ENCODE measurements at places on chromosomes 1 and 21. TPM values are rescaled to one million over a fixed set of nuclear protein-coding genes. Genes with fewer than 3 reads are reported as not detected.

GRCh38 chr1:115595279-115596079 is 46.3 kb upstream of the VANGL1 start:
- DNase-seq = peak; percentile 84

- no peak for DNase-seq
Measured at GRCh38 chr1:221793439-221794078, 51.7 kb upstream of the DUSP10 start.

DNA sequence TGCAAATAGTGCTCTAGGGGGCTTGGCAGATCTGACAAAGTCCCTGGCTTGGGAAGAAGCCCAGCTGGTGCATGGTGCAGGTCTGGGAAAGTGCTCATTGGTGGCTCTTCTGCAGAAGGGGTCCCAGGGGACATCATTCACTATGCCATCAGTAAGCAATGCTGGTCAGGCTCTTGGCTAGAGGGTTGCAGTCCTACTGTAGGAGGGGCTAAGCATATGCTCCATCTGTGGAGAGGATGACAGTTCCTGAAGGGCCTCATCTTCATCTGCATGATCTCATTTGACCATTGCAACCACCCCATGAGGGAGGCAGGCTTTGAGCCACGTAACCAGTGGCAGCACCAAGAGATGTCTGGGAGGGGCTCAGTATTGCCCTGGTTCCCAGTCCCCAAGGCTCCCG is 31.5 kb upstream of the VASH2 start:
- no peak for DNase-seq

GRCh38 chr21:44742418-44743153 is 31.2 kb upstream of the TSPEAR start:
- DNase-seq = peak; percentile 17

NR1I3 gene
- total RNA-seq = not detected

All from mammary epithelial cell (primary cell).